Left ventricle myocardium inferior (tissue), 1 donor: ENCODE measurements at places on chromosomes 16 and 17. TPM values are rescaled to one million over a fixed set of nuclear protein-coding genes. Genes with fewer than 3 reads are reported as not detected.

DNA sequence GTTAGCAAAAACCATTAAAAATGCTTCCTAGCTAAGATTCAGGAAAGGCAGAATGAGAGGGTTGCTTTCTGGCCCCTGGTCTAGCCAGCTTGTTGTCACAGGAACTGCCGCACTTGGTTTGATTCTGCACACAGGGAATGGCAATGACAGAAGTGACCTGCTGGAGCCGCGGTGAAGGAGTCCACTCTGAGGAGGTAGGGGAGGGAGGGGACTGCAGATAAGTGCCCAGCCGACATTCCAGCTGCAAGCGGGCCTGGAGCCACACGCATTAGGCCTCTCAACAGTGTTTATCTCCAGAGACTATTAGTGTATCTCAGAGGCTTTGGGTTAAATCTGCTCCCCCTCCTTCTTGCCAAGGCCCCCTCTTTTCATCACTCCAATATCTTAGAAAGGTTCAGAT, 38.6 kb downstream of the CDRT15 start:
- peaks cover 45% of the 10 kb centered on the region for H3K4me1 ChIP-seq
- DNase-seq, result peak; percentile 49
- H3K27ac ChIP-seq, result peak overlapping the region; percentile 26
- no peak overlapping the region for H3K4me3 ChIP-seq
- H3K36me3 ChIP-seq, result peaks cover under 1% of the 10 kb centered on the region

GRCh38 chr16:80623376-80623775, 82.6 kb downstream of the DYNLRB2 start:
- no peak overlapping the region for H3K4me3 ChIP-seq
- H3K4me1 ChIP-seq, result no peaks in the 10 kb centered on the region
- no peak overlapping the region for H3K27ac ChIP-seq
- peaks cover 8% of the 10 kb centered on the region for H3K36me3 ChIP-seq

DNA sequence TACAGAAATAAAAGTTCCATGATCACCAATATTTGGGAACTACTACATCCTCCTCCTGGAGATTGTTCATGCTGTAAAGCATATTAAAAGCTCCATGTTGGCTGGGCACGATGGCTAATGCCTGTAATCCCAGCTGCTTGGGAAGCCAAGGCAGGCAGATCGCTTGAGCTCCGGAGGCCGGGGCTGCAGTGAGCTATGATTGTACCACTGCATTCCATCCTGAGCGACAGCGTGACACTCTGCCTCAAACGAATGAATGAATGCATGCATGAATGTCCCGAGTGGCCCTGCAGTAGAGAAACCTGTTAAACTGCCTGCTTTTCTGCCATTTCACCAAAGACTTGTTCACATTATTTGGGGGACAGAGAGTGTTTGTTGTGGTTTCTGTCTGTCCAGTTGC, 15.0 kb downstream of the CNEP1R1 start:
- no peaks in the 10 kb centered on the region for H3K4me1 ChIP-seq
- H3K36me3 ChIP-seq, result peaks cover 23% of the 10 kb centered on the region
- H3K4me3 ChIP-seq, result no peak overlapping the region
- H3K27me3 ChIP-seq, result peaks cover 12% of the 10 kb centered on the region
- no peak for DNase-seq
- peak overlapping the region; percentile 22 for H3K27ac ChIP-seq

DNA sequence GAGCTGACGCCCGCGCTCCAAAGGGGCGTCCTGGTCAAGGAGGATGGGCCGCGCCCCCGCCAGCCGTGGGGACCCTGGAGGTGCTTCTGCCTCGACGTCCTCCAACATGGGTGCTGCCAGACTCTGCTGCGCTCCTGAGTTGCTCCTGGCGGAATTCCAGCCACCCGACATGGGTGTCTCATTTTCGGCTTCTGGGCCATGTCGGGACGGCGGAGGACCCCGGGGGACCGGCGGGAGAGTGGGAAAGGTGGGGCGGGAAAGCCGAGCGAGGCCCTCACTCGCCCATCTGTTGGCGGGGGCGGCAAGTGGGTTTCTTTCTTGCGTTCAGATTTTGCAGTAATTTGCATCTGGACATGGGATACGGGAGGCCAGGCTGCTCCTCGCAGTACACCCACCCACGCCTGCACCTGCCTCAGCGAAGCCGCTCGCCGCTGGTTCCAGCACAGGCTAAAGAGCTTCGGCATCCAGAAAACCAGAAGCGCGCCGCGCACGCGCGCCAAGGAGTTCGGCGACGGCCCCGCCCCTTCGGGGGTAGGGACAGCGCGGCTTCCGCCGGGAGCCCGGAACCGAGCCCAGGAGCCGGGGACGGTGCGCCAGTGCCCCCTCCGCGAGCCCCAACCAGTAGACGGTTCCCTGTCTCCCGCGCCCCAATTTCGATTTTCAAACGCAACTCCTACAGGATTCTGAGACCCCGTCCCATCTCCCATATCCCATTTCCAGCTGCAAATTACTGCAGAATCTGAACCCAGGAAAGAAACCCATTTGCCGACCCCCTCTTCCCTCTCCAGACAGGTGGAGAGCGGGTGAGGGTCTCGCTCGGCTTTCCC, at the start of gene ARMC7:
TSS of gene ARMC7 (plus strand) at position 563 of the 827 bp plus-strand sequence. CDS start 320 bp downstream, outside the sequence.
- peak within 1 kb of the TSS; percentile 86 for H3K27ac ChIP-seq
- H3K4me3 ChIP-seq, result peak within 1 kb of the TSS; percentile 80
- H3K36me3 ChIP-seq, result no peaks in the 10 kb centered on the region
- peak; percentile 91 for DNase-seq
- no peaks in the 10 kb centered on the region for H3K27me3 ChIP-seq

GRCh38 chr16:14302399-14303181, 231.5 kb downstream of the MRTFB start:
- no peak for DNase-seq
- H3K4me3 ChIP-seq, result peak overlapping the region; percentile 96
- peaks cover 9% of the 10 kb centered on the region for H3K27me3 ChIP-seq
- H3K36me3 ChIP-seq, result no peaks in the 10 kb centered on the region

DNA sequence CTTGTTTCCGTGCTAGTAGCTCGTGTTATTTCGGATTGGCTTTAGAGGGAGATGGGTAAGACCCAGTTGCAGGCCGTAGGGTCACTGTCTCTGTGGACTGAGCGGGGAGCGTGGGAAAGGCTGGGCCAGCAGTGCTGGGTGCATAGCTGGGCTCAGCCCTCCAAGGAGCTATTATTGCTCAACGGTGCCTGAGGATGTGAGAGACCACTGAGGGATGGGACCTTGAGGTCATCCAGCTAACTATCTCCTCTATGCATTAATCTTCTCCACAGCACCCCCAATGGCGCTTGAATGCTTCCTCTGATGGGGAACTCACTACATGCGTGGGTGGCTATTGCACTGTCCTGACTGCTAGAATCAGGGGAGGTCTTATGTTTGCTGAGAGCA, 126.1 kb upstream of the FOXF1 start:
- H3K27ac ChIP-seq, result peak overlapping the region; percentile 27
- peaks cover under 1% of the 10 kb centered on the region for H3K4me1 ChIP-seq
- no peak for DNase-seq

GRCh38 chr17:7139400-7139799, 24.8 kb upstream of the ASGR2 start:
- H3K36me3 ChIP-seq, result no peaks in the 10 kb centered on the region
- no peak for DNase-seq
- H3K27ac ChIP-seq, result no peak overlapping the region
- H3K4me3 ChIP-seq, result no peak overlapping the region
- peaks cover 6% of the 10 kb centered on the region for H3K4me1 ChIP-seq

- no peak for DNase-seq
- peaks cover 17% of the 10 kb centered on the region for H3K27me3 ChIP-seq
- H3K36me3 ChIP-seq, result no peaks in the 10 kb centered on the region
- no peaks in the 10 kb centered on the region for H3K4me1 ChIP-seq
Measured at GRCh38 chr16:87305505-87306391, 11.4 kb downstream of the C16orf95 start.

- no peaks in the 10 kb centered on the region for H3K4me1 ChIP-seq
- no peak overlapping the region for H3K4me3 ChIP-seq
- no peak for DNase-seq
- peaks cover 7% of the 10 kb centered on the region for H3K27me3 ChIP-seq
- no peaks in the 10 kb centered on the region for H3K36me3 ChIP-seq
- no peak overlapping the region for H3K27ac ChIP-seq
Measured at GRCh38 chr16:82452004-82452756, 174.6 kb upstream of the CDH13 start.

GRCh38 chr17:65131240-65131639, 5.9 kb upstream of the RGS9 start:
- no peaks in the 10 kb centered on the region for H3K36me3 ChIP-seq
- no peaks in the 10 kb centered on the region for H3K4me1 ChIP-seq
- no peak overlapping the region for H3K4me3 ChIP-seq
- no peak for DNase-seq
- H3K27me3 ChIP-seq, result peaks cover 21% of the 10 kb centered on the region

The SPNS2 gene
- total RNA-seq, result 11.2 TPM

The ZCCHC14 gene
- total RNA-seq, result 15.9 TPM

The ARHGDIG gene
- 7.0 TPM for total RNA-seq

The TBX4 gene
- not detected for total RNA-seq

The ZSCAN10 gene
- total RNA-seq, result not detected
